ENCODE measurements at places on chromosomes 11 and 22.

- DNase-seq = no peak
Measured at GRCh38 chr22:48857202-48857805, 970.4 kb downstream of the BRD1 start.

GRCh38 chr22:49660794-49661781, 166.6 kb downstream of the BRD1 start:
- no peak for DNase-seq

DNA sequence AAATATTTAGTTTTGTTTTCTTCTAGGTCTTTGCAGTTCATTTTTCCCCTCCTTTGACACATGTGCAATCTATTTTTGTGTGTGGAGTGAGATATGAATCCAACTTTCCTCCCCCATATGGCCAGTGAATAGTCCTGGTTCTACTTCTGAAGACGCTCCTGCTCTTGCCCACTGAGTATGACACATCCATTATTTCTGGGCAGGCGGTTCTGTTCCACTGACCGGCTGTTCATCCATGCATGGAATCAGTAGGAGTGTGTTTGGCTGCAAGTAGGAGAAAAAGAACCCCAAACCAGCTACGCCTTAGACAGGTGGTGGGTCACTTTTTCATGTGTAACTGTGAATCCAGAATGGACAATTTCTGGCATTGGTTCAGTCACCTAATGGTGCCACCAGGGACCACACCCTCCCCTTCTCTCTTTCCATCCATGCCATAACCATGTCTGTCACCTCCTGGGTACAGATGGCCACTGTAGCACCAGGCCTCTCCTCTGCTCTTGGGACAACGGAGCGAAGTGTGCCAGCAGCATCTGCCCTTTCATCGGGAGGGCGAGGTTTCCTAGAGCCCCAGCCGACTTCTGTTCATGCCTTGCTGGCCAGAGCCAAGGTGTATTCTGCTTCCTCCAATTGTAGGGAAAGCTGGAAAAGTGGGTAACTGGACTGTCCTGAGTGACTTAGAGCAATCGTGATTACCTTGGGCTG, 67.4 kb upstream of the SLC22A12 start:
- DNase-seq = no peak

GRCh38 chr11:128516886-128517285, 70.5 kb downstream of the ETS1 start:
- no peak for DNase-seq

- DNase-seq = no peak
Measured at GRCh38 chr11:63621071-63621470, 6.8 kb upstream of the PLAAT3 start.

DNA sequence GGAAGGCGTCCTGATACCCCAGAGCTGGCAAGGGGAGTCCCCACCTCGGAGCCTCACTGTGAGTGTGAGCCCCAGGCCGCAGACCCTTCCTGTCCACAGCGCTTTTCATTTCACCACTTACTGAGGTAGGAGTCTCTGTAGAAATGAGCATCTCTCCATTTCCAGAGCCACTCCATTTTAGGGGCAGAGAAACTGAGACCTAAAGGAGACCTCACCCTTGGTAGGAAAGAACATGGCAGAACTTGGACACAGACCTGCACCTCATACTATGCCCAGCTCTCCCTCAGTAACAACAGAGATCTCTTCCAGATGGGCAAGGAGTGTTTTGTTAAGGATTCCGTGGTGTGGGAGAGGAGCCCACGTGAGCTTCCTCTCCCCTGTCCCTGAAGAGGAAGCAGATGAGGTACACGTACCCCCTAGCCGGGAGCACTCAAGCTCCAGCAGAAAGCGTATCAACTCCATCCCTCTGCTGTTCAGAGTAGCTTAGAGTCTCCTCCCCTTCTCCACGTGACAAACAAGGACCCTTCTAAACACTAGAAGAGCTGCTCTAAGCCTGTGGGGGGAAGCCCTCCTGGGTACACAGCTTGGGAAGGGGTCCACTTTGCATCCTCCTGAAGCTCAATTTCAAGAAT, 532 bp upstream of the VSIG2 start:
- no peak for DNase-seq

- DNase-seq = no peak
Measured at GRCh38 chr11:86741839-86742805, 58.2 kb upstream of the PRSS23 start.

DNA sequence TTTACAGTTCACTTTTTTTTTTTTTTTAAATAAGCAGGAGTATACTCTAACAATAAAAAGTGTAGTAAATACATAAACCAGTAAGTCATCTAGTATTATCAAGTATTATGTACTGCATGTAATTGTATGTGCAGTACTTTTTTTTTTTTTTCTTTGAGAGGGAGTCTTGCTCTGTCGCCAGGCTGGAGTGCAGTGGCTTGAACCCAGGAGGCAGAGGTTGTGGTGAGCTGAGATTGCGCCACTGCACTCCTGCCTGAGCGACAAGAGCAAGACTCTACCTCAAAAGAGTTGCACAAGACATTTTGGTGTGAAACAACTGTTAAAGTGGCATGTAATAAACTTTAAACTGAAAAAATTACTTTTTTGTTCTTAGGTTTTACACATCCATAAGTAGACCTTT, 16.7 kb downstream of the BCL2L13 start:
- no peak for DNase-seq

- DNase-seq = no peak
Measured at GRCh38 chr22:38638216-38638615, 18.0 kb downstream of the FAM227A start.

DNA sequence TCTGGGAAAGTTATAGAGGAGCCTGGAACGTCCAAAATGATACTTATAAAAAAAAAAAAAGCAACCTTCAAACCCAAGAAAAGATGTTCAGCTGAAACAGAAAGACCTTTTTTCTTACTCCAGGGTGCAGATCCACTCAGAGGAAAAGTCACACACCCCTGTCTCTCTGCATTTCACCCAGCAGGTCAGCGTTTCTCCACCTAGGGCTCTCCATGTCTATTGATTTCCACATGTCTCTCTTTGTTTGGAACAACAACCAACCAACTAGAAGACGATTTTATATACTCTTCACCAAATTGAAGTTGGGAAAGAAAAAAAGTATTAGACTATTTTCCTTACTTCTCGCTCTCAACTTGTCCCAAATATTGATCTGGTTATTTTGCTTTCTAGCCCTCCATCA, 42.2 kb upstream of the BLID start:
- no peak for DNase-seq

GRCh38 chr22:49633010-49633324, 194.7 kb downstream of the BRD1 start:
- DNase-seq = no peak

DNA sequence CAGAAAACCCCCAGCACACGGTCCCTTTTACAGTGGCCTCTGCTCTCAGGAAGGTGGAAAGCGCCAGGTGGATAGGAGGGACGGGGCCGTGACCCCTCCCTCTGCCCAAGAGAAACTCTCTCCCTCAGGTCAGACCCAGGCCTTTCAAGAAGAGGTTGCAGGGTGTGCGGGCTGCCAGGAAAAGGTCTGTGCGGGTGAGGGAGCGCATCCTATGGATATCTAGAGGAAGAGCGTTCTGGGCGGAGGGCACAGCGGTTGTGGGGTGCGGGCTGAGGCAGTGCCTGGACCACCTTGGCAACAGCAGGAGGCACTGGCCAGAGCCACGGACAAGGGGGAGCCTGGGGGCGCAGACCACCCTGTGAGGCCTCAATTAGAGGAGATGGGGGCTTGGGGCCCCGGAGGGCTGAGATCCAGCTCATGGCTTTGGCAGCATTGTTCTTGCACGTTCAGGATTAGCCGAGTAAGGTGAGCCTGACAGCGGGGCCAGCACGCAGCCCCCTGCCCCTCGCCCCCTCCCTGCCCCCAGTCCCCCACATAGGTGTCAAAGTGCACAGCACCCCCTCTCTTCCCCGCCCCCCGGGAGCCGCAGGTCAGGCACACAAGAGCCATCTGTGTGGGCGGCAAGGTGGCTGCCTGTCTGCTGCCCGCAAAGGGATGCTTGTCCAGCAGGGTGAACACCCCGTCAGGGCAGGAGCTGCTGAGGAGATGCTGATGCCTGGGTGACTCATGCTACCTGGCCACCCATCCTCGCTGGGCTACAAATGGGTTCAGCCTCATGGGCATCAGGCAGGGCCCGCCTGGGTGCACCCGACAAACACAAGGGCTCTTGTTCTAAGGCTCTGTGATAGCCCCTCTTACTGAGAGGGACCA, 92.8 kb upstream of the KCNQ1OT1 start:
- DNase-seq = no peak

DNA sequence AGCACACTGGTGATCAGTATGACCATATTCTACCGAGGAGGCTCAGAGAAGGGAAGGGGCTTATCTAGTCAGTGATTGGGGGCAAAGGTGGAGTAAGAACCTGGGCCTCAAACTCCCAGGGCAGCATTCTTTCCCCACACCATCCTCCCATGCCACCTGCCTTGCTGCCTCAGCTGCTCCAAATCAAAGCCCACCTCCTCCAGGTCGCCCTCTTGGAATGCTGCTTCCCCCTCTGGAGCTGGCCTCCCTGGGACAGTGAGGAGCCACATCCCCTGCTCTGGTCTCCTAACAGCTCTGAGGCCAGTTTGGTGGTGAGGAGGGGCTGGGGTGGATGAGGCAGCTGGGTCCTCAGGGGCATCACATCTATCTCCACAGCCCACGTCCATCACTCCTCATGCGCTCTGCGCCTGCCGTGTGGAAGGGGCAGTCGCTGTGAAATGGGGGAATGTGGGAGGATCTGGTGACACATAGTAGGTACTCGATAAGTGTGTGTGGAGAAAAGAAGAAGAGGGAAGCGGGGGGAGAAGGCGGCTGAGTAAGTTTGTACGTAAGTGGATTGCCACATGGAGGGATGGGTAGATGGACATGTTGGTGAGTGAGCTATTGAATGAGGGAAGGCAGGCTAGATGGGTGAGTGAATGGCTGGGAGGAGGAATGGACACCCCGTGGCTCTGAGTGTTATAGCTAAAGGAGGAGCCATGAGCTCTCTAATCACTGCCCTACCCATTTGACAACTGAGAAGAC, 16.1 kb upstream of the ARHGEF17 start:
- no peak for DNase-seq

- DNase-seq = no peak
Measured at GRCh38 chr22:26887456-26887855, 230.1 kb downstream of the MIAT start.

DNA sequence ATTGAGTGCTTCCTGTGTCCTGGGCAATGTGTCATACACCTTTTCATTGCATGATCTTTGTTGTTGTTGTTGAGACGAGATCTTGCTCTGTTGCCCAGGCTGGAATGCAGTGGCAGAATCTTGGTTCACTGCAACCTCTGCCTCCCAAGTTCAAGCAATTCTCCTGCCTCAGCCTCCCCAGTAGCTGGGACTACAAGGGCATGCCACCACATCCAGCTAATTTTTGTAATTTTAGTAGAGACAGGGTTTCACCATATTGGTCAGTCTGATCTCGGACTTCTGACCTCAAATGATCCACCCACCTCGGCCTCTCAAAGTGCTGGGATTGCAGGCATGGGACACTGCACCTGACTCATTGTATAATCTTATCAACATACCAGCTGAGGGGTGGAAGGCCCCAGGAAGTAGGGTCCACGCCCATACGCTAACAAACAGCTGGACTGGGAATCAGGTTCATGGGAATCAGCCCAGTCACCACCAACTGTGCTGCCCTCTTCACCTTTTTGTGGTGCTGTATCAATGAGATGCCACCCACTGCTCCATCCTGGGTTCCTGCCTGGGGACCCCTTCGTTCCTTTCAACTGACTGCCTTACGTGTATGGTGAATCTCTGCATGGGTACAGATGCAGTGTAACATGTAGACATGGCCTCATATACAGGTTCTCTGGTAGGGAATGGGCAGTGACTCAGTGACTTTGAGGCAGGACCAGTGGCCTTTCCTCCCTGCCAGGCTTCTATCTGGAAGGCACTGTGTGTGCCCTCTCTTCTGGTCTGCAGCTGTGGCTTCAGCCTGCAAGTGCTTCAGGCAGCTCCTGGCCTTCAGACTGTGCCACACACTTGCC, 32.5 kb upstream of the YWHAH start:
- no peak for DNase-seq

DNA sequence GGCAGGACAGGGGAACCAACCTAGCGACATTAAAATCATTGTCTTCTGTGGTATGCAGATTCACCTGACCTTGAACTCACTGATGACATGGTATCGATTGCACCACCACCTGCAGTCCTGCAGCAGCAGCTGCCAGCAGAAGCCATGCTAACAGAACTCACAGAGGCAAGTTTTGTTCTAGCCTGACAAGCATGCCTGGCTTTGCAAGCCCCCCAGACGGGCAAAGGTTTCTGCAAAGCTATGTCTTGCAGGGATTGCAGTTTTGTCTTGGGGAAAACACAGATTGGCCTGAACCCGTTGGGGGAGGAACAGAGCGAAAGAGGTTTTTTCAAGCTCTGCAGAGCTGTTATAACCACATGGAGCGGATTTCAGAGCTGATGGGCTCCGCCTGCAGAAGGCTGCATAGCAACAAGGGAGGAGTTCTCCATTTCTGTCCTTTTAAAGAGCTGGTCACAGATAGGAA, 221.0 kb downstream of the HIPK3 start:
- no peak for DNase-seq

DNA sequence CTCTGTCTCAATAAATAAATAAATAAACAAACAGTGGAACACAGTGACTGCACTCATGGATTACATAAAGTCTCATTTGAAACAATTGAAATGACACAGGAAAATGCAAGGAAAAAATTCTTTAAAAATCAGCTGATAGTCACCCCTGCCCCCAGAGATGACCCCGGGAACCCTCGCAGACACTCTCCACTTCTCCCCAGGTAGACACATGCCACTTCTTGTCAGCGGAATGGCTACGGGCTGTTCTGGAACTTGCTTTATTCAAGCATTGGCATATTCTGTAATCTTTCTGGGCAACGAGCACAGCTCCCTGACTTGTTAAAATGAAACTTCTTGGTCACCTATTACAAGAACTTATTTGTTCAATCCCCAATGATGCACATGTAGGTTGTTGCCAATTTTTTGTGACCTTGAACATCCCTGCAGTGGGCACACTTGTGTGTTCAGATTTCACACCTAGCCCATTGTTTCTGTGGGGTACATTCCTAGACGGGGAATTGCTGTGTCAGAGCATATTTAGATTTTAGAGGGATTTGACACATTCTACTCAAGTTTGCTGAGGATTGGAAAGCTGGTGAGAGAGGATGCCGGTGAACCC, 32.8 kb downstream of the MYEOV start:
- DNase-seq = no peak

GRCh38 chr11:47314992-47315391, 37.5 kb downstream of the MYBPC3 start:
- no peak for DNase-seq

GRCh38 chr11:120334332-120334731, 1.9 kb upstream of the ARHGEF12 start:
- no peak for DNase-seq

Measured in stimulated activated CD4-positive, alpha-beta T cell treated with anti-CD3 and anti-CD28 coated beads, Interleukin-1b, Interleukin-23, amount 100 ng/mL, for 4 hours (primary cell).